ENCODE measurements at places on chromosomes 6 and 20.
A peak's percentile ranks its signal among the peaks of the same experiment; 100 is the strongest.

DNA sequence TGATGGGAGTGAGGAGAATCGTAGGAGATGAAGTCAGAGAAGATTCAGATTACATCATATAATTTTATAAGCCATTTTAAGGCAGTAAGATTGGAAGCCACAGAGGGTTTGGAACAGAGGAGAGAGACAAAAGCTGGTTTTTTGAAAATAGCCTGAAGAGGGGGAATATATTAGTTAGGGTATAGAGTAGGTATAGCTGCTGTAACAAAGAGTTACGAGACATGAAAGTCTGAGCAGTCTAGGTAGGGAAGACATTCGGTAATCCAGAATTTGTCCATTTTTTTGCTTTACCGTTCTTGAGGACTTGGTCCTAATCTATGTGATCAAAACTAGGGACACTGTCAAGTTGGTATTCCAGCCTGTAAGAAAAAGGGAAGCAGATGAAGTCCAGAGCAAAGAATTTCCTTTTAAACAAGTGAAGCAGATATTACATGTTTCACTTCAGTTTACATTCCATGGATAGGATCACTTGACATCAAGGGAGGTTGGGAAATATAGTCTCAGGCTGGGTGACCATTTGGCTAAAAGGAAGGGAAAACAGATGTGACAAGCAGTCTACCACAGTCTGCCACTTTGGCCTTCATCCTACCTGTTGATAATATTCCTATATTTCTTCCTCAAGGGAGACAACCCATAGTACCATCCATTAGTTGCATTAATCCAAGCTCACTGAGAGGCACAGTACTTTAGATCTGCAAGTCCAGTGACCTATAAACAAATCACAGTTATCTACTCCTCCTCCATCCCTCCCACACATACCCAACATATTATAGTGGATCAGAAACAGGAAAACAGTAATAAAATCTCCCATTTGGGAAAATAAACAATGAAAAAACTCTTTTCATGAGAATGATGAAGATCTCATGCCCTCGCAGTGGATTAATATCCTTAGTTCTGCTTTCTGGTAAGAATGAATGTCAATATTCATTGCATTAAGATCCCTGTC is 10.2 kb downstream of the FAM135A start:
- no peak for DNase-seq

DNA sequence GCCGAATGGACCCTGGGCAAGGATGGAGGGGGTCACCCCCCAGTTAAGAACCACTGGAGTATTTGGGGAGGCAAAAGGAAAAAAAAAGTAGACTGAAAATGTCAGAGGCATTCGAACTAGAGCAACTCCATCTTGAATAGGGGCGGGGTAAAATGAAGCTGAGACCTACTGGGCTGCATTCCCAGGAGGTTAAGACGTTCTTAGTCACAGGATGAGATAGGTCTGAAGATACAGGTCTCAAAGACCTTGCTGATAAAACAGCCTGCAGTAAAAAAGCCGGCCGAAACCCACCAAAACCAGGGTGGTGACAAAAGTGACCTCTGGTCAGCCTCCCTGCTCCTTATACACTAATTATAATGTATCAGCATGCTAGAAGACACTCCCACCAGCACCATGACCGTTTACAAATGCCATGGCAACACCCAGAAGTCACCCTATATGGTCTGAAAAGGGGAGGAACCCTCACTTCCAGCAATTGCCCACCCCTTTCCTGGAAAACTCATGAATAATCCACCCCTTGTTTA is 70.4 kb upstream of the KCNG1 start:
- no peak for DNase-seq

- peak; percentile 62 for DNase-seq
Measured at GRCh38 chr20:62376112-62377063, 9.3 kb upstream of the LAMA5 start.

GRCh38 chr6:106546691-106547414 is 82.4 kb downstream of the RTN4IP1 start:
- DNase-seq = no peak

DNA sequence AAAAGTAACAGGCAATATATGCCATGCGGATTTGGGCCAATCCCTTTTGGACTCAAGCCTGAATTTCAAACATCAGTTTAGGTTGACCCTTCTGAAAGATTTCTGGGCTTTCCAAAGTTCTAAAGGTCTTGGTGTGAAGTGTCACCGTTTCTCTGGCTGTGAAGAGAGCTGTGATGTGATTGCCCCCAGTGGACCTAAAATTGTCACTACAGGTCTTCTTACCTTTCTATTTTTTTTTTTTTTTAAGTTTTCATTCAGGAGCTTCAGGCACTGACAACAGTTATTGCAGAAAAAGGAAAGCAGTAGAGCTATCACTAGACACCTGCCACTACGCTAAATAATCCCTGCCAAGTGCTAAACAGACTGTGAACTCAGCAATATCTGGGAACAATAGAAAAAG is 75.7 kb upstream of the OPRM1 start:
- DNase-seq = no peak

DNA sequence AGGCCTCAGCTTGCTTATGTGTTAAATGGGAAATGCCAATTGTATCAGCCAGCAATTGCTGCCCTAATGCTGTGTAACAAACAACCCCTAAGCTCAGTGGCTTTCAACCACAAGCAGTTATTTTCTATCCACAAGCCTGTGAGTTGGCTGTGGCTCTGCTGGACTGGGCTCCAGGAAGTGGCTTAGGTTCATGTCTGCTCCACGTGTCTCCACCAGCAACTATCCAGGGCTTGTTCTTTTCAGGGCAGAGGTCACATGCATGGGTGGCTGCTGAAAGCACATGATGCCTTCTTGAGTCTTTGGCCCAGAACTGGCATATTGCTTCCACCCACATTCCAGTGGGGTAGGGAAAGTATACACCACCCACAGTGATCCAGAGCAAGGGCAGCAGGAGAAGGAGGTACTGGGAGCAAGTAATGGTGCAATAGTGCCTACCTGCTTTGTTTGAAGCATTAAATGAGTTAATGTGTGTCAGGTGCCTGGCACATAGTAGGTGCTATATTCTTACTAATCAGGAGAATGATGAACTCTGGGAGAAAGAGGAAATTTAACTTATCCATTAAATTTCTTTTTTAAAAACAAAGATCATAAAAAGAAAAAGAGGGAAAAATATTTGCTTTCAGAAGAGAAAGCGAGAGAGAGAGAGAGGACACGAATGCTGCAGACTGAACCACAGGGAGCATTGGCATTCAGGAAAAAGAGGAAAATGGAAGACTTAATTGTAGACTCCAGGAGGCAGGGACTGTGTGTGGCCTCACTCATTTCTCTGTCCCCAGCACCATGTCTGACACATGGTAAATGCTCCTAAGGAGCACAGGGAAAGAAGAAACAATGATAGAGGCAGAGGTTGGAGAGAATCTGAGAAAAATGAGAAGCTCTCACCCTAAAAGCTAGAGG is 25.2 kb upstream of the RNF24 start:
- no peak for DNase-seq

- peak; percentile 76 for DNase-seq
Measured at GRCh38 chr20:25042531-25043498, 15.1 kb downstream of the ACSS1 start.

GRCh38 chr20:19295076-19295475 is 82.6 kb downstream of the SLC24A3 start:
- DNase-seq = no peak

GRCh38 chr20:1203630-1204029 is 376 bp downstream of the C20orf202 start:
- DNase-seq = no peak

- no peak for DNase-seq
Measured at GRCh38 chr20:62176866-62177265, 6.0 kb upstream of the MTG2 start.
